ENCODE measurements at places on chromosomes 1 and 21.

DNA sequence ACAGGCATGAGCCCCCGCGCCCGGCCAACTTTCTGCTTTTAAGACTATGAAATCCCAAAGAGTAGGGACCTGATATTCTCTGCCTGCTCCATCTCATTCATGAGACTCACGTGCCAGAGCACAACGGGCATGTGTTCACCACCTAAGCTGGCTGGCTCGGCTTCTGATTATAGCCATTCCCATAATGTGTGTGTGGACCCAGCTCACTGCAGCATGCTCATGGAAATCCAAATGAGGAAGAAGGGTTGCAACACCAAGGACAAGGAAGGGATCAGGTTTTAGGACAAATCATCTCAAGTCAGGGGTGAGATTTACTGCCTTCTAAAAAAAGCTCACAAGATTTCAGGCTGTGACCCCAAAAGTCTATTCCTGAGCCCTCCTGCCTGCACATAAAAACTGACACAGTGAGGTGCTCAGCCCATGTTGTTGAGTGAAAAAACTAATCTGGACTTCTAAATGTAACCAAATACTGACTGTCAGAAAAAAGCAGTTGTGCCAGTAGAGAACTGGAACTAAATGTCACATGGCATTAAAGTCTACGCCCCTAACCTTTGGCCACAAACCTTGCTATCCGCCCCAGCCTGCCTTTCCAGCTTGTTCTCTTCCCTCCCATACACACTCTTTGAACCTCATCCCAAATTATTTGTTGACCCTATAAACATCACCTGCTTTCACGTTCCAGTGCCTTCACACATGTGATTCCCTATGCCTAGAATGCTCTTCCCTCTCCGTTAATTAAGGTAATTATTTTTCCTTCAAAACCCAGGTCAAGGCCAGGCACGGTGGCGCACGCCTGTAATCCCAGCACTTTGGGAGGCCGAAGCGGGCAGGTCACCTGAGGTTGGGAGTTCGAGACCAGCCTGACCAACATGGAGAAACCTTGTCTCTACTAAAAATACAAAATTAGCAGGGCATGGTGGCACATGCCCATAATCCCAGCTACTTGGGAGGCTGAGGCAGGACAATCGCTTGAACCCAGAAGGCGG lies 9.1 kb upstream of the COA7 start:
- DNase-seq = no peak

DNA sequence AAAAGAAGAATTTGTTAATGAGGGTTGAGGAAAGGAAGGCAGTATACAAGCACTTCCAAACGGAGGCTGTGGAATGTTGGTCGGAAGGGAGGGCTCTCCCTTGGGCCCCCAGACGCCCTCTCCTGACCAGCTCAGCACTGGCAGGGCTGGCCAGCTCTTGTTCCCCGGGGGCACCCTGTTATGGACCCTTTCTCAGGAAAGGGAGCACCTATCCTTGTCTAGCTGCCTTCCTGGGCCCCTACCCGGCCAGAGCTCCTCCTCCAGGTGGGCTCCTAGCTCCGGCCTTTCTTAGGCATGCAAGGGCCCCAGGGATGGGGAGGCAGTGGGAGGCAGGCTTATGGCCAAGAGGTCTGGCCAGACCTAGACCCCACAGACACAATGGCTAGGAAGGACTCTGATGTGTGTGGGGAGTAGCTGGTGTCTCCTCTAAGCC lies 926 bp downstream of the BLACAT1 start:
- DNase-seq = no peak

GRCh38 chr1:240927821-240928220 lies 315.9 kb upstream of the GREM2 start:
- DNase-seq = no peak

DNA sequence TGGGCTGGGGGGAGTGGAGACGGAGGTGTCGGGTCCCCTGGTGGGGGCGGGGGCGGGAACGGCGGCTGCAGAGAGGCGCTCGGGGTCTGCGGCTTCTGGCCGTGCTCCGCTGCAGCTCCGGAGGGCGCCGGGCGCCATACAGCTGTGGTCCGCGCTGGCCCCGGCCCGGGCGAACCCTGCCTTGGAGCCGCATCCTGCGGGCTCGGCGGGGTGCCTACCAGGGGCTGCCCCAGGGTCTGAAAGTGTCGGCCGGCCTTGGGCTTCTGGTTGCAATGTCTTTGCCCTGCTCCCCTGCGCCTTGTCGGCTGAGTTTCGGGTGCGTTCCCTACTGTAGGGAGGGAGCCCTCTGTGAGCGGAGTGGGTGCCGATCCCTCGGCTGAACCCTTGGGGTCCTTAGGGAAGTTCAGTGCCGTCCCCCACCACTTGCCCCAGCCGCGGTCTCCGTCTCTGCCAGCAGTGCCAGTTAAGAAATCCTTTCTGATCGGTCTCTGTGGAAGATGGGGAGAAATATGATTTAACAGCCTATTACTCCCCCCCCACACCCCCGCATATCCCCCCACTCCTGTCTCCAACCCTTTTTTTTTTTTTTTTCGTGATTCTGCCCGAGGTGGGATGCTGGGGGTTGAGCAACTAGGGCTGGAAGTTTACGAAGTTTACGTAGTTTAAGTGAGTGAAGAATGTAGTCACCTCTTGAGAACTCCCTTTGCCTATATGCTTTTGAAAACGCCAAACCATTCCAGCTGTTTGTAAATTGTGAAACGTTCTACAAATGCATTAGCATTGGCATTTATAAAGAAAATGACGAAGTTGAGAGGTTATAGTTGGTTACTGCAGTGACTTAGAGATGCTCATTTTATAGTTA lies 588 bp downstream of the NEXN start:
- DNase-seq = peak; percentile 68

- DNase-seq = no peak
Observed at GRCh38 chr1:19325958-19326747, 14.0 kb downstream of the SLC66A1 start.

DNA sequence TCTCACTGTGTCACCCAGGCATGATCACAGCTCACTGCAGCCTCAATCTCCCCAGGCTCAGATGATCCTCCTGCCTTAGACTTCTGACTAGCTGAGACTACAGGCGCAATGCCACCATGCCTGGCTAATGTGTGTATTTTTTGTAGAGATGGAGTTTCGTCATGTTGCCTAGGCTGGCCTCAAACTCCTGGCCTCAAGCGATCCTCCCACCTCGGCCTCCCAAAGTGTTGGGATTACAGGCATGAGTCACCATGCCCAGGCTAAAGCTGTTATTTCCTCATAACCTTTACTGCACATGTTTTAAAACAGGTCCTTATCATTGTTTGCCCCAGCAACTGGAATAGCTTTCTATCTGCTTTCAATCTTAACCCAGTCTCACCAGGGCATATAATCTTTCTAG lies 2.9 kb downstream of the SARS1 start:
- DNase-seq = no peak

GRCh38 chr1:194787001-194787400 lies 1600.6 kb upstream of the B3GALT2 start:
- DNase-seq = no peak

DNA sequence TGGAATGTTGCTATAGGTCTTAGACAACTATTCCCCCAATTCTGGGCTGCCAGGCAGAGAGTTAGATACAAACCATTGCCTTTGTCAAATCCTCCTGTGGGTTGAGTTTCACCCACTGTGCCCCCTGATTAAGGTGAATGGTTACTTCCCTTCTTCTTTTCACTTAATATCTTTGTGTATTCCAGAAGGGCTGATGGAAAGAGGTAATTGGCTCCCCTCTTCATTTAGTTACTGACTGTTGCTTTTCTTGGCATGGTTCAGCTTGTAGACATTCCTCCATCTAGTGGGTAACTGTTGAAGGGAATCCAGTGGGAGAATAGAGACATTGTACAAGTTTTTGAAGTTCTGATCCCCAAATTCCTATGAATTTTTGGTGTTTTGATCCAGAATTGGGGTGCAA lies 43.8 kb upstream of the MACF1 start:
- no peak for DNase-seq

- no peak for DNase-seq
Observed at GRCh38 chr1:115274467-115274866, 63.6 kb downstream of the NGF start.

DNA sequence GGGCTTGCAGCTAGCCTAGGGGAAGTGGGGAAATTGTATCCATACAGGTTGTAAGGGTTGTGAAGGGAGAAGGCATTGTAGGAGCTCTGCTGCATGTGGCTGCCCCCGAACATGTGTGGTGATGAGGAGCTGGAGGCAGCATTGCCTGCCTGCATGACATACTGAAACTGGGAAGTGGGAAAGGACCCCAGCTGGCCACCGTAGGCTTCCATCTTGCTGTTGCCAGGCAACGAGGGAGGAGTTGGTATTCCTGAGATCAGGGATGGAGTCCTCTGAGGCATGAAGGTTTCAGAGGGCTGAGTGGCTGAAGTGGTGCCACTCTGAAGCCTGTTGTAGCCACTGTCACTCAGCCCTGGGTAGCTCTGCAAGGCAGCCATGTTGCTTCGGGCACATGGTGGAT lies 103.2 kb downstream of the TBX15 start:
- DNase-seq = no peak

- DNase-seq = no peak
Observed at GRCh38 chr21:43652616-43653015, 6.7 kb downstream of the HSF2BP start.

GRCh38 chr1:67853704-67854103 lies 20.4 kb upstream of the GNG12 start:
- DNase-seq = peak; percentile 88
